ENCODE measurements at places on chromosomes 1 and 21. TPM values are rescaled to one million over a fixed set of nuclear protein-coding genes. Genes with fewer than 3 reads are reported as not detected.

Gene FPGT
- total RNA-seq = 13.1 TPM

Gene TCEA3
- total RNA-seq = 35.8 TPM

Gene CAPN9
- 19.6 TPM for total RNA-seq

Gene TAL1
- 4.2 TPM for total RNA-seq

Gene THEM5
- not detected for total RNA-seq

Gene OR2T2
- total RNA-seq = not detected

Gene HENMT1
- total RNA-seq = 10.5 TPM

Gene OVAAL
- not detected for total RNA-seq

Gene COL6A2
- total RNA-seq = 210 TPM

Gene CD1B
- not detected for total RNA-seq

Gene LAD1
- 28.6 TPM for total RNA-seq

Gene FBXO28
- 9.1 TPM for total RNA-seq

DNA sequence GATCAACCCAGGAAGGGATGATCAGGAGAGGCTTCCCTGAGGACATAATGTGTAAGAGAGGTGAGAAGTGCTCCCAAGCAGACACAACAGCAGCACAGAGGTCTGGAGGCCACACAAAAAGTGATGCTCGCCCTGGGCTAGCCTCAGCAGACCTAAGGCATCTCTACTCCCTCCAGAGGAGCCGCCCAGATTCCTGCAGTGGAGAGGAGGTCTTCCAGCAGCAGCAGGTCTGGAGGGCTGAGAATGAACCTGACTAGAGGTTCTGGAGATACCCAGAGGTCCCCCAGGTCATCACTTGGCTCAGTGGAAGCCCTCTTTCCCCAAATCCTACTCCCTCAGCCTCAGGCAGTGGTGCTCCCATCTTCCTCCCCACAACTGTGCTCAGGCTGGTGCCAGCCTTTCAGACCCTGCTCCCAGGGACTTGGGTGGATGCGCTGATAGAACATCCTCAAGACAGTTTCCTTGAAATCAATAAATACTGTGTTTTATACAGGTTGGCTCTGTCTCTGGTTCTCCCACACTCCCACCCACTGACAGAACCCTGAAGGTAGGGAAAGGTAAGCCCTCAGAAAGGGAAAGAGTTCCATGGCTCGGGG lies 5.0 kb downstream of the GJB3 start:
- no peak overlapping the region for H3K27ac ChIP-seq
- H3K27me3 ChIP-seq = no peaks in the 10 kb centered on the region
- DNase-seq = no peak
- peaks cover 11% of the 10 kb centered on the region for H3K4me1 ChIP-seq
- no peak overlapping the region for H3K4me3 ChIP-seq
- no peaks in the 10 kb centered on the region for H3K36me3 ChIP-seq

GRCh38 chr21:31992391-31992790 lies 119.6 kb downstream of the HUNK start:
- DNase-seq = no peak
- H3K27me3 ChIP-seq = no peaks in the 10 kb centered on the region
- H3K4me3 ChIP-seq = no peak overlapping the region
- H3K4me1 ChIP-seq = no peaks in the 10 kb centered on the region
- H3K36me3 ChIP-seq = no peaks in the 10 kb centered on the region

DNA sequence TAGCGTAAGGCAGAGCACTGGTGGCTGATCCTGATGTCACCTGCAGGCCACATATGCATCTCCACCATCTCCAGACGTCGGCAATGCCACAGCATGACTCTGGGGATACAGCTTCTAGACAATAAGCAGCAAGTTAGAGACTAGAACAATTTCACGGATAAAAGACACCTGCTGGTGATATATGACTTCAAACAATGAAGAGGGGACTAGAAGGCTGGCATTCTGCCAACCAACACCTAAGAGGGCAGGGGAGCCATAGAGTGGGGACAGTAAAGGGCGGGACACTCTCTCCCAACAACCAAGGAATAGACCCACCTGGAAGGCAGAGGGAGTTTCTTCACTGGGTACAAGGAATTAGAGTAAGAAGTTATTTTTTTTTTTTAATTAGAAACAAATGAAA lies 126.7 kb downstream of the SIM2 start:
- no peaks in the 10 kb centered on the region for H3K4me1 ChIP-seq
- H3K36me3 ChIP-seq = no peaks in the 10 kb centered on the region
- no peaks in the 10 kb centered on the region for H3K27me3 ChIP-seq
- no peak overlapping the region for H3K4me3 ChIP-seq

GRCh38 chr1:64240206-64240605 lies 36.8 kb downstream of the UBE2U start:
- H3K36me3 ChIP-seq = no peaks in the 10 kb centered on the region
- H3K4me1 ChIP-seq = peaks cover 4% of the 10 kb centered on the region
- no peak overlapping the region for H3K27ac ChIP-seq
- no peaks in the 10 kb centered on the region for H3K27me3 ChIP-seq
- DNase-seq = no peak

- no peaks in the 10 kb centered on the region for H3K27me3 ChIP-seq
- no peaks in the 10 kb centered on the region for H3K36me3 ChIP-seq
- no peak overlapping the region for H3K27ac ChIP-seq
- H3K4me3 ChIP-seq = no peak overlapping the region
- no peak for DNase-seq
- H3K4me1 ChIP-seq = no peaks in the 10 kb centered on the region
Measured at GRCh38 chr1:22729912-22730311, 19.3 kb downstream of the EPHB2 start.

GRCh38 chr1:67372136-67372535 lies 58.1 kb downstream of the SERBP1 start:
- H3K36me3 ChIP-seq = no peaks in the 10 kb centered on the region
- no peak for DNase-seq
- H3K27me3 ChIP-seq = no peaks in the 10 kb centered on the region
- H3K27ac ChIP-seq = no peak overlapping the region

DNA sequence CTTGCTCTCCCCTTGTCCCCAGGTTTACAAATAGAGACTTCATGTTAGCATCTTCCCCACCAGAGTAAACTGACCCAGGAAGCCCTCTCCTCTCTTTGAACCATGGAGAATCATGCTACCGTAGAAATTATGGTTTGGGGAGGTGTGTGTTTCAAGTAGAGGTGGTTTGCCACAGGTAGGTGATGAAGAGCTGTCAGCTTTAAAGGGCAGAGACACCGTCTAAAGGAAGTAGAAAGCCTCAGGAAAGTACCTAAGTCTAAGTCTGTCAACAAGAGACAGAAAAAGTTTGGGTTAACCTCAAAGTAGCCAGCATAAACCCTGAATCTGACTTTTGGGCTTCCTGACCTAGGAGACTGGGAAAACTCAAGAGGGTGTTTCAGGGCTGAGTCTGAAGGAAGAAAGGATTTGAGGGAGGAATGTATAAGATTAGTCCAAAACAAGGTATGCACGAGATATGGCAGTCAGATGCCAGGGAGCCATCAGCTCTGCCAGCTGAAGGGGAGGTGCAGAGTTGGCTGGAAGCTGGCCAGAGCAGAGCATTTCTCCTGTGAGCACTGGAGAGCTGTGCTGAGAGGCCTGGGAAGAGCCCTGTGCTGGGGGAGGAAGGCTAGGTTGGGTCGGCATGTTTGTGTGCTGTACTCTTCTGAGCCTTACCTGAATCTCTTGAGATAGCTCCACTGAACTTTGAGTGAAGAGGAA lies 14.3 kb downstream of the ADAMTSL4 start:
- H3K27ac ChIP-seq = peak overlapping the region; percentile 100
- H3K27me3 ChIP-seq = no peaks in the 10 kb centered on the region
- DNase-seq = peak; percentile 89

- H3K36me3 ChIP-seq = no peaks in the 10 kb centered on the region
- no peak overlapping the region for H3K4me3 ChIP-seq
- peaks cover 3% of the 10 kb centered on the region for H3K27me3 ChIP-seq
- DNase-seq = no peak
Measured at GRCh38 chr1:20446796-20447195, 39.2 kb downstream of the CAMK2N1 start.

- H3K27me3 ChIP-seq = no peaks in the 10 kb centered on the region
- H3K27ac ChIP-seq = peak overlapping the region; percentile 48
- peaks cover 49% of the 10 kb centered on the region for H3K4me1 ChIP-seq
Measured at GRCh38 chr1:11800756-11801433, 4.9 kb downstream of the MTHFR start.

DNA sequence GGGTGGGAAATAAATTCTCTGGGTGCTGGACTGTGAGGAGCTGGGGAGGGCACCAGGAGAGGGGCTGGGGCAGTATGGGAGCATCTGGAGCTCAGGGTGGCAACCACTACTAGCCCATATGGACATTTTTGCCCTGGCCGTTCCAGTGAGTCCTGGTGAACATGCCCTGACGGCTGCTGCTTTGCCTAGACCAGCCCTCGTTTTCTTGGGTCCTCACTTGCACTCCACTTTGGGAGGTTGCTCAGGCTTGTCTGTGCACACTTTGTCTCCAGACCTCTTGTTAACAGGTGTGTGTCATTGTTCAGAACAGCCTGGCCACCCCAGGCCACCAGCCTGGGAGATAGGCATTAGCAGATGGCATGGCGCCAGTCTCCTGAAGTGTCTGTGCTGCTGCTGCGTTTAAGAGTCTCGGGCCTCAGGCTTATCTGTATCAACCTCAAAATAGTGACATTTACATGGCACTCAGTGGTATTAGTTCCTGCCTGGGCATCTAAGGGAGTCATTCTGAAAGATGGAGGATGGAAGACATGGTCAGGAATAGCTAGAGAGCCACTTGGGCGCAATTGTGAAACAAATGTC lies 190.5 kb downstream of the PTPRU start:
- no peak overlapping the region for H3K4me3 ChIP-seq
- no peak overlapping the region for H3K27ac ChIP-seq
- no peak for DNase-seq
- H3K4me1 ChIP-seq = no peaks in the 10 kb centered on the region
- no peaks in the 10 kb centered on the region for H3K36me3 ChIP-seq

GRCh38 chr1:111904478-111905218 lies 84.8 kb downstream of the KCND3 start:
- no peaks in the 10 kb centered on the region for H3K4me1 ChIP-seq
- peak; percentile 27 for DNase-seq
- no peak overlapping the region for H3K27ac ChIP-seq
- no peaks in the 10 kb centered on the region for H3K27me3 ChIP-seq

DNA sequence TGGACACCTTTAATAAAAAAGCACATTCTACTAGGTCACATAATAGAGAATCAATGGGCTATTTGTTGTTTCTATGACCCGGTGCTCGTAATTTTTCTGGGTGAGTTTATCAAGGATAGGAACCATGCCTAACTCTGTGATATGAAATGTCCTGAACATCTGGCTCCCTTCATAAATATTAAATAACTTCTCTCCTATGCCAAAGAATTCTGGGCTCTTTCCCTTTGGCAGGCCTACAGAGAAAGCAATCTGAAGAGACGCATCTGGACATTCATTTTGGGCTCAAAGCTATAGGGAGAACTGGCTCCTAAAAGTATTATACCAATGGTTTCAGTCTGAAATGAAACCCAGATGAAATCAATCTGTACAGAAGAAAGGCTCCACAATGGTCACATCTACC lies 38.8 kb upstream of the ANGPTL7 start:
- DNase-seq = no peak
- H3K27me3 ChIP-seq = no peaks in the 10 kb centered on the region
- H3K4me3 ChIP-seq = no peak overlapping the region
- peaks cover 10% of the 10 kb centered on the region for H3K4me1 ChIP-seq
- no peak overlapping the region for H3K27ac ChIP-seq
- H3K36me3 ChIP-seq = peaks cover 27% of the 10 kb centered on the region

DNA sequence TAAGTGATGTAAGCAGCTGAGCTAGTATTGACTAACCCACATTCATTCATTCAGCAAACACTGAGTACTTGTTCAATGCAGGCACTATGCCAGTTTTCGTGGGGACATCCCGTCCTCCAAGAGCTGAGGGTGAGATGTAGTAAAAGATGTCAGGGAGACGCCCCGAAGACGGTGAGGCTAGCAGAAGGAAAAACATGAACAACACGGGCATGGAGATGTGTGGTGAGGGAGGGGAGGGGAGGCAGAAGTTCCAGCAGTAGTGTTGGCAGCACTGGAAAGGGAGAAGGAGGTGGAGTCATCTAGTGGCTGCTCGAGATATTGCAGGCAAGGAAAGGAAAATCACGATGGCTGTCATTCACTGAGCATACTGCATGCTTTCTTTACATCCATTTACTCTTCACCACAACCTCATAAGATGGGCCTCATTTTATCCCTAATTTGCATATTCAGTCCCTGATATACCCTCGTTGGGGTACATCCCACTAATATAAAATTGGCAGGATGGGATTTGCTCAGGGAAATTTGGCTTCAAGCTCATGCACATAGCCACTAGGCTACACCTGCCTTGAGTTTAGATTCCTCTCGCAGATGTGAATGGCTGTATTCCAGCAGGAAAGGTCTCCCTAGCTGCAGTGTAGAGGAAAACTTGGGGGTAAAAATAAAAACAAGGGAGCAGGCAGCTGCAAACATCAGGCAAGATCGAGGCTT lies 14.5 kb downstream of the PDZK1IP1 start:
- peak; percentile 53 for DNase-seq
- no peaks in the 10 kb centered on the region for H3K27me3 ChIP-seq
- H3K4me3 ChIP-seq = no peak overlapping the region
- peaks cover 15% of the 10 kb centered on the region for H3K4me1 ChIP-seq
- H3K36me3 ChIP-seq = no peaks in the 10 kb centered on the region

- H3K4me1 ChIP-seq = peaks cover 18% of the 10 kb centered on the region
- DNase-seq = no peak
- H3K27me3 ChIP-seq = no peaks in the 10 kb centered on the region
- no peaks in the 10 kb centered on the region for H3K36me3 ChIP-seq
- H3K27ac ChIP-seq = no peak overlapping the region
- no peak overlapping the region for H3K4me3 ChIP-seq
Measured at GRCh38 chr1:201173736-201174135, 16.9 kb upstream of the IGFN1 start.

- H3K27me3 ChIP-seq = no peaks in the 10 kb centered on the region
- DNase-seq = no peak
- no peaks in the 10 kb centered on the region for H3K4me1 ChIP-seq
- H3K27ac ChIP-seq = no peak overlapping the region
- no peak overlapping the region for H3K4me3 ChIP-seq
Measured at GRCh38 chr21:41024341-41024740, 143.6 kb upstream of the BACE2 start.

- no peak overlapping the region for H3K4me3 ChIP-seq
- no peaks in the 10 kb centered on the region for H3K36me3 ChIP-seq
- H3K4me1 ChIP-seq = peaks cover 23% of the 10 kb centered on the region
Measured at GRCh38 chr21:45029948-45030681, 44.3 kb upstream of the ADARB1 start.

- no peak overlapping the region for H3K4me3 ChIP-seq
- H3K36me3 ChIP-seq = no peaks in the 10 kb centered on the region
- no peaks in the 10 kb centered on the region for H3K4me1 ChIP-seq
- H3K27ac ChIP-seq = peak overlapping the region; percentile 48
- no peak for DNase-seq
Measured at GRCh38 chr1:110639724-110640386, 33.7 kb upstream of the KCNA2 start.

GRCh38 chr1:51618715-51619114 lies 1.8 kb downstream of the OSBPL9 start:
- peak overlapping the region; percentile 85 for H3K4me3 ChIP-seq
- peak overlapping the region; percentile 85 for H3K27ac ChIP-seq
- no peaks in the 10 kb centered on the region for H3K36me3 ChIP-seq
- no peaks in the 10 kb centered on the region for H3K27me3 ChIP-seq
- peaks cover 33% of the 10 kb centered on the region for H3K4me1 ChIP-seq

GRCh38 chr1:168195199-168196135 lies 16.7 kb downstream of the TIPRL start:
- H3K27ac ChIP-seq = no peak overlapping the region
- DNase-seq = no peak
- peaks cover 83% of the 10 kb centered on the region for H3K36me3 ChIP-seq
- no peaks in the 10 kb centered on the region for H3K4me1 ChIP-seq

GRCh38 chr1:20903437-20903836 lies 116.3 kb upstream of the HP1BP3 start:
- H3K27me3 ChIP-seq = no peaks in the 10 kb centered on the region
- H3K36me3 ChIP-seq = peaks cover 15% of the 10 kb centered on the region
- no peak for DNase-seq

- DNase-seq = no peak
- H3K27me3 ChIP-seq = no peaks in the 10 kb centered on the region
- H3K27ac ChIP-seq = no peak overlapping the region
- peaks cover 15% of the 10 kb centered on the region for H3K4me1 ChIP-seq
- peaks cover 22% of the 10 kb centered on the region for H3K36me3 ChIP-seq
Measured at GRCh38 chr21:44957047-44957831, 17.4 kb downstream of the SLX9 start.

All from upper lobe of left lung (tissue), 6 donors.